ENCODE measurements at places on chromosomes 16 and 17.
A peak's percentile ranks its signal among the peaks of the same experiment; 100 is the strongest.

DNA sequence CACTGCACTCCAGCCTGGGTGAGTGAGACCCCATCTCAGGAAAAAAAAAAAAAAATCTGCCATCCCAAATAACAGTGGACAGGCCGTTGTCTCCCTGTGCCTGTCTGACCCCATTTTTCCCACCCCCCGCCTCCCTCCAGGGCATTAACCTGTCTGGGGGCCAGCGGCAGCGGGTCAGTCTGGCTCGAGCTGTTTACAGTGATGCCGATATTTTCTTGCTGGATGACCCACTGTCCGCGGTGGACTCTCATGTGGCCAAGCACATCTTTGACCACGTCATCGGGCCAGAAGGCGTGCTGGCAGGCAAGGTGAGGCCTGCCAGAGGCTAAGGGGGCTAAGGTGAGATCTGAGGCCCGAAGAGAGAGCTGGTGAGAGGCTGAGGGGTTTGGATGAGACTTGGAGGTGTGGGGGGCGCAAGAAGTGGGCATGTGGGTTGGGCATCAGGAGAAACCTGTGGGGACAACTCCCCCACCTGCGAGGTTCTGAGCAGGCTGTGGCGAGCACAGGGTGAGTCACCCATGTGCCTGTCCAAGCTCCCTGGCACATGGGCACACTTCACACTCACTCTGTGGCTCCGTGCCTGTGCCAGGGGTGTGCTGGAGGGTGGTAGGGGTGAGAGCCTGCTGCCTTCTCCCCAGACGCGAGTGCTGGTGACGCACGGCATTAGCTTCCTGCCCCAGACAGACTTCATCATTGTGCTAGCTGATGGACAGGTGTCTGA lies 34.7 kb downstream of the ANKRD40 start:
- DNase-seq: no peak

DNA sequence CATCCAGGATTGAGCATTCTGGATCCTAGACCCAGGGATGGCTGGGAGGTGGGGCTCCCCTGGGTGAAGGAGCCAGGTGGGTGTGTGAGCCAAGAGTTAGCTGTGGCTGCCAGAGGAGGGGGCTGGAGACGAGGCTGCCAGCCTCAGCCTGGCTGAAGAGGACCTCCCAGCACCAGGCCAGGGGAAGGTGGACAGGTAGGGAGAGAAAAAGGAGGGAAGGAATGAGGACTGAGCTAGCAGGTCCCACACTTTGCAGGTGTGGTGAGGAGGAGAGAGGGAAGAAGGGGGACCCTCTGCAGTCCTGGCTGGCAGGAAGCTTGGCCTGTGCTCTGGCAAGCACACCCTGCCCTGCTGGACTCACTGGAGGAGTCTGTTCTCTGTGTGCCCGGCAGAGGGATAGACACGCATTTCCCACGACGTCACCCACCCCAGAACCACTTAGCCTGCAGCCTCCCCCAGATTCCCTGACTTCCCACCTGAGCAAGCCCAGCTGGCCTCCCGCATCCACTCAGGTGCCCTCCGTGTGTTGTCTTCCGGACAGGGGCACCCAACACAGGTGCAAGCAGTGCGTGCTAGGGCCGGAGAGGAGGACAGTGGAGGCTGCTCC lies 42.0 kb downstream of the SOCS3 start:
- no peak for DNase-seq

DNA sequence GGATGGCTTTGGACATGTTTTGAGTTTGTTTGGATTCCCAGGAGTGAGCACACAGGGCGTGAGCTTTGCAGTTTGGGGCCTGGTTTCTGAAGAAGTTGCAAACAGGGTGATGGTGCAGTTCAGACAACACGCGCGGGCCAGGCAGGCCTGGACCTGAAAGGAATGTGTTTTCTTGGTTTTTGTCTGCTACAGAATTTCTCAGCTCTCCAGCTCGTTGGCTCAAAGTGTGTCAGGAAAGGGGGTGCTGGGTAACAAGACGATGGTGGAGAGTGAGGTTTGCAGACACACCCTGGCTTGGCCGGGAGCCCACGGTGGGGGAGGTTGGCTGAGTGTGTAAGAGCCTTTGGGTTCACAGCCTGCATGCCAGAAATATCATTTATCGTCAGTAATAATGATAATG lies 82.3 kb downstream of the CMIP start:
- no peak for DNase-seq

DNA sequence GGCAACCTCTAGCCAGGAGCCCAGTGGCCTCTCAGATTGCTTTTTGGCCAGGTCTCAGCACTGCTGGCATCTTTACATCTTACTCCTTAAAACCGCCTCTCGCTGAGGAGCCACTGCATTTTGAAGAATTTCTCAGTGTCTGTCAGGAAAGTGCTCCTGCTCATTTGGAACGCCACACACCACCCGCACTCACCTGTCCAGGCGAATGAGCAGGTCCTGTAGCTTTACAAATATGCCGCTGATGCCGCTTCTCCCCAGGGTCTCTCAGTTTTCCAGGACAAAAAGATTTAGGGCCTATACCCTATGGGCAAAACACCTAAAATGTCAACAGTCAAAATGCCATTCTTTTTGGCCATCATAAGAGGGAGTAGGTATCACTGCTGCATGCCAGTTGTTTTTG lies 22.1 kb downstream of the CYB561 start:
- no peak for DNase-seq

DNA sequence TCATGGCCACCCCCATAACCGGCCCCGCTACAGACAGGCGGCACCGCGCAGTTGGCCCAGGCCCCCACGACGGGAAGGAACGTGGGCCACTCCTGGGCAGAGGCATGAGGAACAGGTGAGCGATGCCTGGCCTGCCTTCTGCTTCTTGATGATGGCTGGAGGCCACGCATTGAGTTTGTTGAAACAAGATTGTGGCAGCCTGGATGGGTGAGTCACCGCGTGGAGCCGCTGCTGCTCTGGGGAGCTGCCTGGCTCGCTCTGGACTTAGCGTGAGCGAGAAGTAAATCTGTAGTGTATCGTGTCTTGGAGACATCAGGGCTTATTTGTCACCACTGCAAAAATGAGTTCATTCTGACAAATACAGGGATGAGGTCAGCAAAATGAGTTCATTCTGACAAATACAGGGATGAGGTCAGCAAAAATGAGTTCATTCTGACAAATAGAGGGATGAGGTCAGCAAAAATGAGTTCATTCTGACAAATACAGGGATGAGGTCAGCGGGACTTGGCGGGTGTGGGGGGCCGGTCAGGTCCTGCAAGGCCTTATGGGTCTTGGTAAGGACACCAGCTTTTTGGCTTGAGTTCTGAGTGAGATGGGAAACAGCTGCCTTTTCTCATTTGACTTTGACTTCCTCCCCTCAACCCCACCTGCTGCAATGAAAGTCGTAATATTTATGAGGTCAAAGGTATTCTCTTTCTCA lies 93.0 kb downstream of the SEC14L1 start:
- DNase-seq: peak; percentile 72

GRCh38 chr16:29836623-29837022 lies 16.4 kb downstream of the MVP start:
- DNase-seq: no peak

DNA sequence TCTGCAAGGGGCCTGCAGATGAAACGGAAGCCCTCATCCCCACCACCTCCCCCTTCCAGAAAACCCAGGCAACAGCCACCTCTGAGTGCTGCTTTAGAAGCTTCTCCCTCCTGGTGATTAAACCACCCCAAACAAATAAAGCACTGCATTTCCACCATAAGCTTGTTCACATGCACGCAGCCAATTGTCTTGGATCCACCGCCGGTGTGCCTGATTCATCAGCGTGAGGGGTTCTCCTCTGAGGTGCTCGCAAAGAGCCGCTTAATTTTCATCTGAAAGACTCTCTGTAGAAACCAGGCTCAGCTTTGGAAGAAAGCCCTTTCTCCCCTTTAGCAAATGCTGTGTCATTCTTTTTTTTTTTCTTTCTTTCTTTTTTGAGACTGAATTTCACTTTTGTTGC lies 155.2 kb upstream of the EEF2KMT start:
- DNase-seq: no peak

DNA sequence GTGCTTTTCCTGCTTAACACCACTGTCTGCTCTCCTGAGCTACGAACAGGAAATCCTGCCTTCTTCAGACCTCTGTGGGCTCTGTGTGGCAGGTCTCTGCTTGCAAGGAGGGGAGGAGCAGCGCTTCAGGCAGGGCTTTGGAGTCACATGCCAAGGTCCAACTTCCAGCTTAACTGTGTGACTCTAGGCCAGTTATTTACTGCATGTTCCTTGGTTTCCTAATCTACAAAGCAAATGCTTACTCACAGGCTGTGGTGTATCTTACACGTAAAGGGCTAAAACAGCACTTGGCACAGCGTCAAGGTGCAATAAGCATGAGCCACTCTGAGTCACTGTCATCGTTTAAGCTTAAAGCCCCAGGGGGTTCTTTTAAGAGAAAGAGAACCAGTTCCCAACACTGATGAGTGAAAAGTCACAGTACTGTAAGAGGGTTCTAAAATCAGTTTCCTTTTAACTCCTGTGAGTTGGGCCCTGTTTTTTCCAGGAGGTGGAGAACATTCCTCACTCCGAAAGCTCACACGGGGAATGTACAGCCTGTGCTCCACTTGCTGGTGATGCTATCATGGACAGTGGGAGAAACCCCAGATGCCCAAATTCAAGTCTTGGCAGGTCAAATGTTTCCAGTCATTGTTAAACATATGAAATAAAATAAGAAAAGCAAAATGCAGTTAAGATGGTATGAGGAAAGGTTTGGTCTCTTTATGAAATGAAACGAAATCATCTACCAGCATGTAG lies 54.1 kb upstream of the BCAR1 start:
- DNase-seq: peak; percentile 56

DNA sequence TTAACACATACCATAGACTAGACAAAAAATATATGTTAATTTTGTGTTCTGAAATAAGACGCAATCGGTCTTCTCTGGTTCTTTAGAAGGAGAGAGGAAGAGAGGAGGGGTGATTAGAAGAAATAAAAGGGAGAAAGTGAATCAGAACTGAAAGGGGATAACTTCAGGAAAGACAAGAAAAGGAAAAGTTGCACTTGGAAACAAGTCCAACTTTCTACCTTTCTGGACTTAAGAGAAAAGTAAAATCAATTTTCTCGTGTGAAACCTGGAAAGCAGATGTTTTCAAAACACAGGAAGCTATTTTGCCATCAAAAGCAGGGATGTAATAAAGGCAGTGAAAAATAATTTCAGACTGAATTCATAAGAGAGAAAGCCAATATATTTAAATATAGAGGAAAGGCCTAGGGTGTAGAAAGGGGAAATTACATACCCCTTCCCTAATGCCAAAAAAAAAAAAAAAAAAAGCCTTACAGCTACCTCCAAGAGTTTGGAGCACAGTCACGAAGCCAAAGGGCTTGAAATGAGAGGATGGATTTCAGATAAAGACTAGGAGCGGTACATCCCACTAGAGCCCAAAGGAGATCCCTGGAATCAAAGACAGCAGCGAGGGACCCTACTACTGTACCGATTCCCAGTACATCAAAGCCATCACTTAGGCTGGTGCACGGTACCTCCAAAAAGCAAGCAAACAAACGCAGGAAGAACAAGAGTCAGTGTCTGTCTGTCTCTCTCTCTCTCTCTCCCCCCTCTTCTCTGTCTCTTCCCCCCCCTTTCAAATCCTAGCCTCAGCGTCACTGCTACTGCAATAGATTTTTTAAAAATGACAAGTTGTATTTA lies 12.1 kb upstream of the ZFHX3 start:
- DNase-seq: no peak

- DNase-seq: no peak
Observed at GRCh38 chr17:30296499-30297080, 4.8 kb upstream of the BLMH start.

GRCh38 chr17:60253048-60253447 lies 103.3 kb downstream of the CA4 start:
- DNase-seq: no peak

GRCh38 chr17:66791347-66791746 lies 43.6 kb upstream of the CACNG5 start:
- DNase-seq: no peak

DNA sequence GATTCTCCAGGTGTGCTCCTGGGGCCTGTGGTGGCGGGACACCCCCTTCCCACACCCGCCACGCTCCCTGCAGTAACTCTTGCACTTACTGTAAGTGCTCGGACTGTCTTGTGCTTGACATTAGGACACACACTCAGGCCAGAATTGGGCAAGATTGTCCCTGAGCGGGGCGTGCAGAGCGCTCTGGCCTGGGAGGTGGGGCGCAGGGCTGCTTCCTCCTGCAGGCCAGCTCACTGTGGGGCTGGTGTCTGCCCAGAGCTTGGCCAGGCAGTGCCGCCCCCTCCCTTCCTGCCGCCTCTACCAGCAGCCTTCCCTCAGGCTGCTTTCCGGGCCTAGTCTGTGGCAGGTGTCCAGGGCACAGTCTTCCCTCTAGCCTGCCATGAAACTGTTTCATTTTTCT lies 6.1 kb upstream of the ATP6V0C start:
- DNase-seq: no peak

DNA sequence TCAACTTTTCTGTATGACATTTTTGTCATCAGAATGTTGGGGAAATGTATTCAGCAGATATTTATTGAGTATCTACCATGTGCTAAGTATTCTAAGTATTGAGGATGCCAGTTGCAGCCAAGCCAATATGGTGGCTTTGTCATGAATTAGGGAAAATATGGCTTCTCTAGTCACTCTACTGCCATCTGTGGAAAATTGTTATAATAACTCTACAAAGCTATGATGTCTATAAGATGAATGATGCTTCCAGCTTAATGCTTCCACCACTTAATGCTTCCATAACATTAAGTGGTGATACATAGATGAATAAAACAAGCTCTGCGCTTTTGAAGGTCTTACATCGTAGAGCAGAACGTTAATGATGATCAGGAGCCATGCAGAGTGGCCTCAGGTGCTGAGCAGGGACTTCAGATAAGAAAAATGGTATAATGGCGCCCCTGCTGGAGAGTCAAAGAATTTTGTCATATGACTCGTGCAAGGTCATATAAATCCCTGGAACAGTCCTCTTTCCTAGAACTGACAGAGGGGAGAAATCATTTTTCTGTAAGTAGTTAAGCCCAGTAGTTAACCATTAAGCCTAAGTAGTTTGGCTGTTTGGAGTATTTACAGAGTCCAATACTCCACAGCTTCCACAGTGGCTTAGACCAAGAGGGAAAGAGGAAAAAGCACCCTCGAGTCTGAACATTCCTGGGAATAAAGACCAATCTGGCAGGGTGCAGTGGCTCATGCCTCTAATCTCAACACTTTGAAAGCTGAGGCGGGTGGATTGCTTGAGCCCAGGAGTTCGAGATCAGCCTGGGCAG lies 2.7 kb upstream of the TMIGD1 start:
- peak; percentile 30 for DNase-seq

- no peak for DNase-seq
Observed at GRCh38 chr16:86585821-86586611, 7.7 kb downstream of the FOXL1 start.

- DNase-seq: peak; percentile 85
Observed at GRCh38 chr16:3879887-3880564, 487 bp downstream of the CREBBP start.

- no peak for DNase-seq
Observed at GRCh38 chr17:81391936-81392908, 3.0 kb upstream of the BAHCC1 start.
